ENCODE measurements at places on chromosomes 11 and 22. TPM values are rescaled to one million over a fixed set of nuclear protein-coding genes. Genes with fewer than 3 reads are reported as not detected.

Gene NFAM1
- not detected for total RNA-seq

Gene NLRP14
- under 0.01 TPM for total RNA-seq

Gene APOBEC3G
- total RNA-seq: 3.1 TPM

Gene CTSF
- total RNA-seq: 45.5 TPM

Data from dermis microvascular lymphatic vessel endothelial cell (primary cell).